Hematopoietic multipotent progenitor cell treated with erythropoietin and hydrocortisone succinate and interleukin-3 and kit ligand, for 17 days (in vitro differentiated cells): ENCODE measurements at places on chromosomes 3 and 15.

GRCh38 chr3:64457811-64458210, 230.0 kb downstream of the ADAMTS9 start:
- DNase-seq: no peak

DNA sequence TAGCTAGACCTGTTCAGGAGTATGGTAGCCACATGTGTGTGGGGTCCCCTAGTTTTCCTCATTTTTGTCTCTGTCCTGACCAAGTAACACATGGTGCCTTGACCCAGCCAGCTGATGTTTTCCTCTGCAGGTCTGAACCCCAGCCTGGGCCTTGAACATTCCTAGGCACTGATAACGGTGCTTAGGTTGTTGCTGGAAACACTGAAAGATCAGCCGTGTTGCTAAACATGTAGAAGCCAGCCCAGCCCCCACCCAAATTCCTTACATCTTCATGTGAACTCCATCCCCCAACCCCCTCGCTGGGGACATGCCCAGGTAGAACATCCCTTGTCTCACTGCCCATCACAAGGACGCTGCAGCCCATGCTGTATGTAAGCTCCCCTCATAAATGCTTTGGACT, 18.7 kb downstream of the RTP3 start:
- no peak for DNase-seq

DNA sequence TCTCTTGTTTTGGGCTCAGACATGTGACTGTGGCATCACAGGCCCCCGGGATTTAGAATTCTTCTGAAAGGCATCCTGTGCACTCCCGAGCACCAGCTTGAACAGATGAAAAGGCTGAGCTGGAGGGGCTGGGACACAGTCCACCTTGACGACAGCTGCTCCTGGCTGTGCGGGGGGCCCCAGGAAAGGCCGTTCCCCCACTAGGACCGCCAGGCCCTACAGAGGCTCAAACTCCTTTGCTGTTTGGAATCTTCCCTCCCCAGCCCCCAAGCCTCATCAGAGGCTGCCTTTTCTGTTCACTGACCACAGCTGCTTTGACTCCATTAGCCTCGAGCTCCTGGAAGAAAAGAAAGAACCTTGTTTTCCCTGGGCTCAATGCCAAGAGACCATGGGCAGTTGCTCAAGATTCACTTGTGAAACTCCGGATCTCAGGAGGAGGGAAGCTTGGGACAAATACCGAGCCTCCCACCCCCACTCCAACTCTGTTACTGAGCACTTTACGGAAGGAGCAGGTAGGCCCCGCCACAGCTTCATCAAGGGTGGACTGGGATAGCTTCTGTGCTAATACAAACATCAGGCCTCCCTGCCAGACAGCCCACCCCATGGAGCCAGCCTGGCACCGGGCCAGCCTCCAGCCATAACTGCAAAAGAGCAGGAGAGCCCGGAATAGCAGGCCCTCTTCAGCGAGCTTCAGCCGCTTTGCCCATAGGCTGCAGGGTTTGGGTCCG, 15.7 kb downstream of the CIDEC start:
- no peak for DNase-seq

DNA sequence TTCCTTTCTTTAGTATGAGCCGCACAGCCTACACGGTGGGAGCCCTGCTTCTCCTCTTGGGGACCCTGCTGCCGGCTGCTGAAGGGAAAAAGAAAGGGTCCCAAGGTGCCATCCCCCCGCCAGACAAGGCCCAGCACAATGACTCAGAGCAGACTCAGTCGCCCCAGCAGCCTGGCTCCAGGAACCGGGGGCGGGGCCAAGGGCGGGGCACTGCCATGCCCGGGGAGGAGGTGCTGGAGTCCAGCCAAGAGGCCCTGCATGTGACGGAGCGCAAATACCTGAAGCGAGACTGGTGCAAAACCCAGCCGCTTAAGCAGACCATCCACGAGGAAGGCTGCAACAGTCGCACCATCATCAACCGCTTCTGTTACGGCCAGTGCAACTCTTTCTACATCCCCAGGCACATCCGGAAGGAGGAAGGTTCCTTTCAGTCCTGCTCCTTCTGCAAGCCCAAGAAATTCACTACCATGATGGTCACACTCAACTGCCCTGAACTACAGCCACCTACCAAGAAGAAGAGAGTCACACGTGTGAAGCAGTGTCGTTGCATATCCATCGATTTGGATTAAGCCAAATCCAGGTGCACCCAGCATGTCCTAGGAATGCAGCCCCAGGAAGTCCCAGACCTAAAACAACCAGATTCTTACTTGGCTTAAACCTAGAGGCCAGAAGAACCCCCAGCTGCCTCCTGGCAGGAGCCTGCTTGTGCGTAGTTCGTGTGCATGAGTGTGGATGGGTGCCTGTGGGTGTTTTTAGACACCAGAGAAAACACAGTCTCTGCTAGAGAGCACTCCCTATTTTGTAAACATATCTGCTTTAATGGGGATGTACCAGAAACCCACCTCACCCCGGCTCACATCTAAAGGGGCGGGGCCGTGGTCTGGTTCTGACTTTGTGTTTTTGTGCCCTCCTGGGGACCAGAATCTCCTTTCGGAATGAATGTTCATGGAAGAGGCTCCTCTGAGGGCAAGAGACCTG, 13.2 kb downstream of the GREM1 start:
- DNase-seq: peak; percentile 42

DNA sequence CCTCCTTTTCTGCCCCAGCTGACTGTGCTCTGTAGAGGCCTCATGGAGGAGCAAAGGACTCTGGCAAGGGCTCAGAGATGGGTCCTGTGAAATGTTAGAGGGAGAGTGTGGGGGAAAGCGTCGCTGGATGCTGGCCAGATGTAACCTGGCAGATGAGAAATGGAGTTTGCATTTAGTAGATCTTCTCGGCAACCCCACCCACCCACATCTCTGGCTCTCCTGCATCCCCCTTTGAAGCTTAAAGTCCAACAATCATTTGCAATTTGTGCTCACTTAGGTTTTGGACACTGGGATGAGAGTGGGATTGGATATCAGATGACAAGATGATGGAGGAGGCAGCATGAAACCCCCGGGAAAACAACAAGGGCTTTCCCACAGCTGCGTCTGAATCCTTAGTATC, 523.6 kb upstream of the MCTP2 start:
- DNase-seq: no peak

DNA sequence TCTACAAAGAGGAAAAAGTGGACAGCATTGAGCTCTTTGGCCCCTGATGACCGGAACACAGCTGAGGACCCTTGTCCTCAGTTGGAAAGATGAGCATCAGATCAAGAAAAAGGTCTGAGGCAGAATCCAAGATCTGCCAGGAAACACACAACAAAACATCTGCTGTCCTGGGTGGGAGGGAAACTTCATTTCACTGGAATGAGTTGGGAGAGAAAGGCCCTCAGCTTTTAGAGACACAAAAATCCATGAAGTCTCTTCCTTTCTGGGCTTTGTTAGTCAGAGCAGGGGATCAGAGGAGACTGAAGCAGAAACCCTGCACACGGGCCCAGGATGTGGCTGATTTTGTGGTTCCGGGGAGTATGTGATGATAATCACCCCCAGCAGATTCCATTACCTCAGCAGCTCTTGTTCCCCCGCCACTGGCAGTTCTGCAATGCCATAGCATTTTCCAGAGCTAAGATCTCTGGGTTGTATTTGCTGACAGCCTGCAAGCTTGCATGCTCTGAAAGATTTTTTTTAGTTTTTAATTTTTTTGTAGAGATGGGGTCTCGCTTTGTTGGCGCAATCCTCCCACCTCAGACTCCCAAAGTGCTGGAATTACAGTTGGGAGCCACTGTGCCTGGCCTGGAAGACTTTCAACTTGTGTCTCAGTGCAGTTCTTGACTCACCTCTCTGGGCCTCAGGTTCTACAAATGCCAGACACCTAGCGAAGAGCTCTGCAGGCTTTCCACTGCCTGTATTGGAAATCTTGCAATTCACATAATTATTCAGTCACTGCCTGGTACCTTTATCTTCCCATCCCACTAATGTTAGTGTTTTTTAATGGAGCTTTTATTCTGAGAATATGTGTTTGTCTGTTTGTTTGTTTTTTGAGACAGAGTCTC, 5.8 kb upstream of the TATDN2 start:
- no peak for DNase-seq

- no peak for DNase-seq
Measured at GRCh38 chr15:89486726-89487050, 9.7 kb downstream of the RHCG start.

DNA sequence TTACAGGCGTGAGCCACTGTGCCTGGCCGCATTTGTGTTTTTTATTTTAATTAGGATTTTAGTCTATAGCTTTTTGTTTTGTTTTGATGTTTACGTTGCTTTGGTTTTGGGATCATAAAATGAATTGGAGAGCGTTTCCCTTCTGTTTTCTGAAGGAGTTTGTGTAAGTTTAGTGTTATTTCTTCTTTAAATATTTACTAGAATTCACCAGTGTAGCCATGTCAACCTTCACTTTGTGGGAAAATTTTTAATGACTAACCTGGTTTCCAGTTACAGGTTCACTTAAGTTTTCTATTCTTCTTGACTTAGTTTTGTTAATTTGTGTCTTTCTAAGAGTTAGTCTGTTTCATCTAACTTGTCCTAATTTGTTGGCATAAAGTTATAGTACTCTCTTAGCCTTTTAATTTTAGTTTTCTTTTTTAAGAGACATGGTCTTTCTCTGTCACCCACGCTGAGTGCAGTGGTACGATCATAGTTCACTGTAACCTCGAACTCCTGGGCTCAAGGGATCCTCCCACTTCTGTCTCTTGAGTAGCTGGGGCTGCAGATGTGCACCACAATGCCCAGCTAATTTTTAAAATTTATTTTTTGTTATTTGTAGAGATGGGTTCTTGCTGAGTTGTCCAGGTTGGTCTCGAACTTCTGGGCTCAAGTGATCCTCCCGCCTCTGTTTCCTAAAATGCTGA, 61.0 kb downstream of the CHD2 start:
- DNase-seq: no peak

DNA sequence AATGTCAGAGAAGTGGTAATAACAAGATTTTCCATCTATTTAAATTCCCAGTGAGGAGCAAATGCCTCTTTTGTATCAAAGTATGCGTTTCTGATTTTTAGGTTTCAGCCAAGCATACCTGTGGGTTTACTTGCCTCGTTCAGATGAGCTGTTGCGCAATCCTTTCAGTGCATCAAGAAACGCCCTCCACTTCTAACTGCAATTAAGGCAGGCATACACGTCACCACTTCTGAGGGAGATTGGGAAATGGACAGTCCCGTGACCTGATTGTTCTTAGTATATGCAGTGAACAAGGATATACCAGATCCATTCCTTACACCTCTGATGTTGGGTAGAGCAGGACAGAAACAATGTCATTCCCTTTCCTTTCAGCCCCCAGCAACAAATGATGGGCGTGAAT, 219.0 kb downstream of the ITPR1 start:
- no peak for DNase-seq

DNA sequence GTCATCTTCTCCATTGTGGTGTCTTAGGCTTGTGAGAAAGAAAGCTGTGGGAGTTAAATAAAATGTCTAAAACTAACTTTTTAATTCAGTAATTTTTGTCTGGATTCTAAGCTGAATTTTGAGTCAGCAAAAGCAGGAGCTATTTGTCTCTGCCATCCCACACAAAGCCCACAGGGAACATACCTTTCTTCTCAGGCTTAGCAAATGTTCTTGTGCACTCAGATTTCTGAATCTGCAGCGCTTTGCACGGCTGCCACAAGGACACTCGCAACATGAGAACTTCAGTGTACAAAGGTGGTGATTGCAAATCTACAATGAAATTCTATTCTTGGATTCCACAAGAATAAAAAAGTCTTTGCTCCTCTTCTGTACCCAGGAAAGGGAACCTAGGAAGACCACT, 88.2 kb upstream of the RNF7 start:
- no peak for DNase-seq

DNA sequence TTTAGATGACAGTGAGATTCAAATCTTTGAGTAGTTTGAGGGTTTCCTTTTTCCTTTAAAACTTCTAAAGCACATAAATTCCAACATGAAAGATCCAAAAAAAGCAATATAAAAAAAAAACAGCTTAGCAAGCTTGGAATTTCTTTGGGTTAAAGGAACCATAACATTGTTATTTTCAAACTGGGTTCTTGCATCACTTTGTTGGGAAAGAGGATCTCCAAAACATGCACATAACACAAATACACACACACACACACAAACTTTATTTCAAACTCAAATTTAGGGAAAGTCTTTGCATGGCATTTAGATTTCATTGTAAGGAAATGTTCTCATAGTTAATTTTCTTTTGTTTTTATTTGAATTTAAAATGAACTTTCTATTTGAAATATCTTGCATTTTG, 79.2 kb upstream of the COL8A1 start:
- no peak for DNase-seq

GRCh38 chr3:114445233-114445632, 151.4 kb downstream of the TIGIT start:
- no peak for DNase-seq

DNA sequence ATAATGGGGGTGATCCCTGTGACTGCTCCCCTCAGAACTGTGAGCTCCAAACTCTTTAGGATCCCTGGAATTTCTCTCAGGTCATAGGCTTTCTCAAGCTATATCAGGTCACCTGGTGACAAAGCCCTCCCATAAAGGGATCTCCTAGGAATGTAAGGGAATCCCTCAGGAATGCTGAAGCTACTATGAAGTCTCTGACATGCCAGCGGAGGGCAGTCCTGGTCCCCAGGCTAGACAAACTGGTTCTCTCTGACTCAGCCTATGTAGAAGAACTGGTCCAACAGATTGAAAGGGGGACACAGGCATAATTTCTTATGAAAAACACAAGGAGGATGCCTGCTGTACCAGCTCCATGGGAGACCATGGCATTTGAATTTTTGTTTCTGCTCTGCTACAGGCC, 6.7 kb downstream of the LPCAT4 start:
- no peak for DNase-seq

GRCh38 chr3:149163066-149163465, 33.6 kb downstream of the HPS3 start:
- DNase-seq: no peak

DNA sequence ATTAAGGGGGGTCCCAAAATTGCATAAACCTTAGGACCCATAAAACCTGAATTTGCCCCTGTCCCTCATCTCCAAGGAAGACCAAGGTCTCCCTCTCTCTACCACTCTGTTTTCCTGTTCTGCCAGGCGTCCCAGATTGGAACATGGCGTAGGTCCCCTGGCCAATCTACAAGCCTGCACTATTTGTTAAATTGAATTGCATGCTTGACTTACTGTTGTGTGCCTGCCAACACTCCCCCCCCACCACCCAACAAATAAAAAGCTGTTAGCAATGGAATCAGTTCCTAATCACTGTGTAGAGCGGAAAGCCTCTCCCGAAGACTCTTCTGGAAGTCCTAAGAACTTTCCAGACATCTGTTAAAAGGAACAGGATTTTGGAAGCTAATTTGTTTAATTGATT, 11.7 kb downstream of the CTXND1 start:
- DNase-seq: no peak

- DNase-seq: no peak
Measured at GRCh38 chr15:31372635-31373091, 46.0 kb downstream of the KLF13 start.
